ENCODE measurements at places on chromosomes 12 and 14.
A peak's percentile ranks its signal among the peaks of the same experiment; 100 is the strongest.

GRCh38 chr12:123954647-123955350, 17.8 kb downstream of the CCDC92 start:
- no peak for DNase-seq

DNA sequence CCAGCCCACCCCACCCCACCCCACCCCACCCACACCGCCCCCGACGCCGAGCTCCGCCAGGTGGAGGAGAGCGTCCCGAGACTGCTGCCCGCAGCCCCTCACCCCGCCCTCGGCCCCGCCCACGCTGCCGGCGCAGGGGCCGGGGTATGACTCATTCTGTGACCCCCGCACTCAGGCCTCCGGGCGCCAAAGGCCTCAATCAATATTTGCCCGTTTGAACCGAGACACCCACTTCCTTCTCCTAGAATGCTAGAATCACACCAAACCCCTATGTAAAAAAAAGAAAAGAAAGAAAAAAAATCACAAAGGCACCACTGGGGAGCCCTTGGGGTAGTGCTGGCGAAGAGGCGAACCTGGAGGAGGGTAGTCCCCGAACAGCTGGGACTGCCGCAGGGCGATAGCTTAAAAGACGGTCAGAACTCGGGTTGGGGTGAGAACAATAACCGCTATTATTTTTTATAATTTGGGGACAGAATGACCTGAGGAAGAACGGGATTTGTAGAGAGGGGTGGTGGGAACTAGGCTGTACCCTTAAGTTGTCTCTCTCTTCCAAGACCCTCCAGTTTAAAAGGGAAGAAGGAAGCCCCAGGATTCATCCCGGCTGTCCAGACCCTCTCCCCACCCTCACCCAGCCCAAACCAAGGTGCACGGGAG, 894 bp downstream of the KRT8 start:
- no peak for DNase-seq

GRCh38 chr12:110921262-110921661, 883 bp upstream of the MYL2 start:
- DNase-seq: peak; percentile 45

GRCh38 chr14:61661471-61662400, 33.6 kb upstream of the HIF1A start:
- DNase-seq: no peak

DNA sequence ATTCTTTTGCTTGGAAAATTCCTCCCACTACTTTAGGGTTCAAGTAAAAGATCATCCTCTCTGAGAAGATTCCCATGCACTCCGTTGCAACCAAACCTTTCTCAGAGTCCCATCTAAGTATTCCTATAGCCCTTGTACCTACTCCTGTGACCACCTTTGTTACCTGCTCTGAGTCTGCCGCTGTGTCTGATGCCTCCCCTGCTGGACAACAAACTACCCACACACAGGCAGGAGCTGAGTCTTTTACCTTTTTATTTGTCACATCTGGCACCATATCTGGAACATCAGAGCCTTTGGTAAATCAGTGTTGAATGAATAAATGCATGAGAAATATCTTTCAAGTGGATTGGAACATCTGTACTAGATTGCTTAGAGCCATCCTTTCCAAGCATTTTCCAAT, 82.1 kb upstream of the FLRT2 start:
- DNase-seq: no peak

- DNase-seq: no peak
Measured at GRCh38 chr14:51852541-51852940, 7.9 kb upstream of the GNG2 start.

- DNase-seq: no peak
Measured at GRCh38 chr12:128830505-128830893, 6.7 kb upstream of the SLC15A4 start.

GRCh38 chr12:30646821-30647220, 48.8 kb downstream of the IPO8 start:
- DNase-seq: no peak

- DNase-seq: no peak
Measured at GRCh38 chr14:22671622-22672021, 27.5 kb upstream of the OR6J1 start.

- no peak for DNase-seq
Measured at GRCh38 chr14:31990183-31990857, 86.8 kb upstream of the ARHGAP5 start.

- no peak for DNase-seq
Measured at GRCh38 chr14:72675126-72675525, 218.8 kb downstream of the DPF3 start.

DNA sequence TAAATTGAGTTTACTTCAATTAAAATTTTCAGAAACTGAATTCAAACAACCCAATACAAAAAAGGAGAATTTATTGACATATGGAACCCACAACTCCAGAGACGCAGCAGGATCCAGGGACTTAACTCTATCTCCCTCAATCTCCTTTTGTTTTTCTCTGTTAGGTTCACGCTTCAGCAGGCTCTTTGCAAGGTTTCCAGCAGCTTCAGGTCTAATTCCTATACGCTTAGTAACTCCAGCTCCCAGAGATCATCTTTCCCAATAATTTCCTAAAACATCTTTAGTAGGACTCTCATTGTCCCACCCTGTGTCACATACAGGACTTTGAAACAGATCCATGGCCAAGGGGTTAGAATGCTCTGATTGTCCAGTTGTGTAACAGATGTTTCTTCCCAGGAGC, 175.2 kb downstream of the RMST start:
- DNase-seq: no peak

DNA sequence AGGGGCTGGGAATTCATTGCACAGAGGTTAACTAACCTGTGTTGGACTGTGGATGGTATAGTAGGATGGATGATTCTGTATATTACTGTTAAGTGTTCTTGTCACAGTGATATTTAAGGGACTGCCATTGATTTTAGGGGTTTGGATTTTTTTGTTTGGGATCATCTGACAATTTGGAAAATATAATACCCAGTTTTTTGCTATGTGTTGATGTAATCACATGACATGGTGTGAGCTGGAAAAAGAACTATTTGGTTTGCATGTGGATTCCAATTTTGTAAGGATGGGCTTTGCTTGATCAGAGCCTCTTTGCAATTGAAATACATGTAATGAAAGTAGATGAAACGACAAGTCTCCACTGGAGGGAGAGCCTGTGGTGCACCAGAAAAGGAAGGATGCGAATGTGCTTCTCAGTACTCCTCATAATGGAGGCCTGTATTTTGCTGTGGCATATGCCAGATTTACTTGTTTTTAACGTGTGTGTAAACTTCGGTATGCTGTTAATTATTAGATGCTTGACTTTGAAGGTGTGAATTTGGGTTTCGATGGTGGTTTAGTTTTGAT, 2.7 kb downstream of the DYRK2 start:
- no peak for DNase-seq

DNA sequence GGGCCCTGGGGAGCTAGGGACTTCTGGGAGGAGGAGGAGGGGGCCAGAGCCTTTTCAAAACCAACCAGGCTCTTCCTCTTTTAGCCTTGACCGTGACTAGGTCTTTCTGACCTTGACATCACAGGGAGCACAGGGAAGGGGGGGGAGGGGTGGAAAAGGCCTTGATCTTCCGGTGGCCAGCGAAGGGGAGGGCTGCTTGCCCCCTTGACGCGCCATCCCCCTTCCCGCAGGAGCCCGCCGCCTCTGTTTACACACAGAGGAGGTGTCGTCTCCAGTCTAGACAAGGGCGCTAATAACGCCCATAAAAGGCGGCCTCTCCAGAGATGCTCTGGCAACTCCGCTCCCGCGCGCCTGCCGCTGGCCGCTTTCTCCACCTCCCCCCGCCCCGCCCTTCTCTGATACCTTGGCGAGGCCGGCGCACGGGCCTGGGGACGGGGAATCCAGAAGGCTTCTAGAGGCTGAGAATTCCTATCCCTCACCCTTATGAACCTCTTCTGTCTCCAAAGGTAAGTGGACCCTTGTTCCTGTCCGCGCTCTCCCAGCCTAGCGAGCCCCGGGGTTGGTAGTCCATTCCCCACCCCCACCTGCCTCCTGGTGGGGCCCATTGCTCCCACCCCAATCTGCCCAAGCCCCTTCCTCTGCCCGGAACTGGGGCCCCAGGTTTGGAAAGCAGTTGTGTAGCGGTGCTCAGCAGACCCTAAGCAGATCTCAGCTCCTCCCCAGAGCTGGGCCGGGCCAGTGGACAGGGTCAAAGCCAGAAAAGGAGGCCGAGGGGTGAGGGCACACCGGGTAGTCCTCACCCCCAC, 4.9 kb upstream of the HOXC12 start:
- DNase-seq: no peak

DNA sequence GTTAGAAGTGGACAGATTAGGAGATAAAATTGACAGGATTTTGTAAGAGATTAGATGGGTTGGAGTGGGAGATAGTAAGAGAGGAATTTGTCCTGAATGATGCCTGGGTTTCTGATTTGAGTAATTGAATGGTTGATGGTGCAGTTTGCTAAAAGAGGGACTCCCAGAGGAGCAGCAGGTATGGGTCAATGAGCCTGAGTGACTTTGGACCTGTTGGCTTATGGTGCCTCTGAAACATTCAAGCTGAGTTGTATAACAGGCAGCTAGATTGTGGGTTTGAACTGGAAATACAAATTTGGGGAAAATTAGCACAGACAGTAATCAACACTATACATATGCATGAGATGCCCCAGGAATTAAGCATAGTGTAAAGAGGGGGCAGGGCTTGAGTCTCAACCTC, 16.7 kb upstream of the SYNDIG1L start:
- DNase-seq: no peak

DNA sequence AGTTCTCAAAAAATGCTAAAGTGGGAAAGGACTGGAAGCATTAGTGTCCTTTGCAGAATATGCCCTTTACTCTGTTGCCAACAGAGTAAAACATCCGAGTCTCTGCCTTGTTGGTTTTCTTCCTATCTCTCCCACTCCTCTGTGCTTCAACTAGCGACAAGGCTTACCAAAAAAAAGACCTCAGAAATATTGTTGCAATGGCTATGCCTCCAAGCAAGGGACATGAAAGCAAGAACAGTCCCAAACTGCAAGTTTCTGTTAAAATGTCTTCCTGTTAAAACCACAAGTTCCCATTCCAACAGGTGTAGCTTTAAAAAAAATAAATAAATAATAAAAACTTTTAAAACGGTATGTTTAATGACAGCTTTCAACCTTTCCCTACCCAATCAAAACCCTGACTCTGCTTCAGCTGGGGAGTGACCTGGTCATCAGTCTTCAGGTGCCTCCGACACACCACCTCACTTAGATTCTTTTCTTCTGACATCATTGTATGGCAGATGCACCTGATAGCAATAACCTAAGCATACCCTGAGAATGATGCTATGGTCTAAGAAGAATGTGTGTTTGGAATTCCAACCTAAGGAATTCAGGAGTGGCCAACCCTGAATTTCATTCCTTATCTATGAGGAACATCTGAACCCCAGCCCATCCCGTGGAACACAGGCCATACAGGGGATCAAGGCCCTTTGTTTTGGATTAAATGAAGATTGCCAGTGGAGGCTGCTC, 81.0 kb downstream of the RPS29 start:
- no peak for DNase-seq

- DNase-seq: no peak
Measured at GRCh38 chr12:5307065-5307464, 124.8 kb upstream of the NTF3 start.

- DNase-seq: no peak
Measured at GRCh38 chr14:68141281-68142088, 321.9 kb downstream of the RAD51B start.

DNA sequence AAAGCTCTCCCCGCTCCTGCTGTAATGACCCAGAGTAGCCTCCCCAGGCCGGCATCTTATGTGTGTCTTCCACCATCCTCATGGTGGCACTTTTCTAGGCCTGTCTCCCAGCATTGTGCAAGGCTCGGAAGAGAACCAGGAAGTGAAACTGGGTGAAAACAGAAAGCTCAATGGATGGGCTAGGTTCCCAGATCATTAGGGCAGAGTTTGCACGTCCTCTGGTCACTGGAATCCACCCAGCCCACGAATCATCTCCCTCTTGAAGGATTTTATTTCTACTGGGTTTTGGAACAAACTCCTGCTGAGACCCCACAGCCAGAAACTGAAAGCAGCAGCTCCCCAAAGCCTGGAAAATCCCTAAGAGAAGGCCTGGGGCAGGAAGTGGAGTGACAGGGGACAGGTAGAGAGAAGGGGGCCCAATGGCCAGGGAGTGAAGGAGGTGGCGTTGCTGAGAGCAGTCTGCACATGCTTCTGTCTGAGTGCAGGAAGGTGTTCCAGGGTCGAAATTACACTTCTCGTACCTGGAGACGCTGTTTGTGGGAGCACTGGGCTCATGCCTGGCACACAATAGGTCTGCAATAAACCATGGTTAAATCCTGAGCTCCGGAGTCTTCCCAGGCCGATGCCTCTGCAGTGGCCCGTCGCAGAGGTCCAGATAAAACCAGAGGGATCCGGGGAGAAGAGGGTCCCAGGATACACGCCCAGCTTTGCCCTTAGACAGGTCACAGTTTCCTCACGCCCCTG, 15.6 kb downstream of the ACVRL1 start:
- no peak for DNase-seq

DNA sequence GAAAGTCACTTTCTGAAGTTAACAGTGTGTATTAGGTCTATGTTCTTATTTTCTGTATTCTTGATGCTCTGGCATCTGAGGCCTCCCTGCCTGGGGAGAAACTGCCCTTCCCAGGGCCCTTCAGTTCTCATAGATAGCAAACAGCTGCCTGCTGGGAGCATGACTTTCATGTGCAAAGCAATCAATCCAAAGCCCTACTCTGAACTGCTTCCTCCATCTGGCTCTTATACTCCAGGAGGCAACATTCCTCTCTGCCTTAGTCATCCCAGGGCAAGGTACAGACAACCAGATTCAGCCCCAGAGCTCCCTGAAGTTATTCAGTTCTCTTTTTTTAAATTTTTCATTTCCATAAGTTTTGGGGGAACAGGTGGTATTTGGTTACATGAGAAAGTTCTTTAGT, 41.7 kb upstream of the RIN3 start:
- peak; percentile 4 for DNase-seq

GRCh38 chr12:54017878-54018467, 9.2 kb downstream of the HOXC8 start:
- DNase-seq: peak; percentile 96

DNA sequence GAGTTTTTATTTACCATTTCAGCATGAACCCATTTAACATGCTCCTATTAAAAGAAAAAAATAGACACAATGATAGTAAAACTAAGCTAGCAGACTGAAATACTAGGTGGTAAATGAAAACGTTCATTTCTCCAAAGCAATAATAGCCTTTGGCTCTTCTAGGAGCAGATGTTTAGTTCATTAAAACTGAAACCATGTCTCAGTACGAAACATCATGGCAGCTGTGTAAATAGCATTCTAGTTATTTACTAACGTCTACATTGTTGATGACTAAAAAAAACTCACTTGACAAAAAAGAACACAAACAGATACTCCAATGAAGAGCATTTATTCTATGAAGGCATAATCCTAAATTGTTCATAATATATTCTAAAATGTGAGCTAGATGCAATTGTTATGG, 17.9 kb downstream of the RECQL start:
- DNase-seq: no peak

DNA sequence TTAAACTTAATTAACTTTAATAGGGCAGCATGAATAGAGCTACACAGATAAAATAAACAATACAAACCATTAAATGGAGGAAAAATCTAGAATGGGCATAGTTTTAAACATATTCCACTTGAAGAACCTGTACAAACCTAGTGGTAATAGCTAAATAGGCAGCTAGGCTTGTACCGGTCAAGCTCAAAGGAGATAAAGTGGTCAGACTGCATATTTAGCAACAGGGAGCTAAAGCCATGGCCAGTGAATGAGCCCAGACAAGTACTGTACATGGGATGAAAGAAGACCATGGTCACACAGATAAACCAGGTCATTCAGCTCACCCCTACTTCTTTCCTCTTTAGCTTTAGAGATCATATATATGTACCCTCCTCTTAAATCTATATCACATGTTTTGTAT, 186.6 kb upstream of the KRR1 start:
- no peak for DNase-seq

Data from SJSA1 (cell line).